ENCODE measurements at places on chromosomes 12 and 14.

DNA sequence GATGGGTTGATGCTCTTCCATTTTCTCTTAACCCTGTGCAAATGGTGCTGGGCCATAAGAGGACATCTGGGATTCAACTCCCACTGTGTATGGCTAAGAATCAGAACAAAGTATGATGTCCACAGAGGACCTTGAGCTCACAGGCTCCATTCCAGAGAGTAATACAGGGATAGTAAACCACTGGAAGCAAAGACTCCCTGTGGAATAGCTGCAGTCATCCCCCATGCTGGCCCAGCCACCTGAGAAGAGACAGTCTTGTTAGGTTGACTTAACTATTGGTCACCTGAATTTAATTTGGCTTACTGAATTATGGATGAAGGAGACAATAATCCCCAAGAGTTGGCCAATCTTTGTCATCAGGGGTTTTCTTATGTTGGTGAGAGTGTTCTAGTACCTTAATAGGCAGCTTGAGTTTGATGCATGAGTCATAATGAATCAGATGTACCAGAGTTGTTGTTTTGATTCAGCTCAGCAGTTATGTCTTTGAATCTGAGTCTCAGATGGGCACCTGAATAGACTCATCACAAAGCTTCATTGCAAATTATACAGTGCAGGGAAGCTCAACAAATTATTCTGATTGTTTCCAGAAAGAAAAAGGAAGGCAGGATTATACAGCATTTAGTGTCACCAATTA, 122.7 kb downstream of the SSPN start:
- DNase-seq, result no peak

- no peak for DNase-seq
Observed at GRCh38 chr14:34926552-34926951, 51.4 kb upstream of the BAZ1A start.

DNA sequence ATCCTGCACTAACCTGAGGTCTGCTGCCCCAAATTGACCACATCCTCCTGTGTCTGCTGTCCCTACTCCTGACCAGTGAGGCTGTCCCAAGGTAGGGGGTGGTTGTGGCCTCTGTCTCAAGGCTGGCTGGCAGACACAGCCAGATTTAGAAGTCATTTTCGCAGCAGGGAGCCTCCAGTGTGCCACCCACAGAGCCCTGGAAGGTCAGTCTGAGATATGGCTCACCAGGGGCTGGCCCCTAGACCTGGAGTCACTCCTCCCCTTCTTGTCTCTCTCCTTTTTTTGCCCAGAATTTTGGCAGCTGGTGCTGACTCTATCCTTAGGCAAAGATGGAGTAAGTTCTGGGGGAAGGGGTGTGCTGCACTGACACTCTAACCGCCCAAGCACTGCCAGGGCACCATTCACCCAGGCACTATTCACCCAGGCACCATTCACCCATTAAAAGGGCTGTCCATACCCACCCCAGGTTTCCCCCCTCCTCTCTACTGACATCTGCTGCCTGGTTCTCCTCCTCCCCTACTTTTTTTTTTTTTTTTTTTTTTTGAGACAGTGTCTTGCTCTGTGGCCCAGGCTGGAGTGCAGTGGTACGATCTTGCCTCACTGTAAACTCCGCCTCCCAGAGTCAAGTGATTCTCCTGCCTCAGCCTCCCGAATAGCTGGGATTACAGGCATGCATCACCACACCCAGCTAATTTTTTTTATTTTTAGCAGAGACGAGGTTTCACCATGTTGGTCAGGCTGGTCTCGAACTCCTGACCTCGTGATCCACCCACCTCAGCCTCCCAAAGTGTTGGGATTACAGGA, 7.7 kb downstream of the DDN start:
- no peak for DNase-seq

DNA sequence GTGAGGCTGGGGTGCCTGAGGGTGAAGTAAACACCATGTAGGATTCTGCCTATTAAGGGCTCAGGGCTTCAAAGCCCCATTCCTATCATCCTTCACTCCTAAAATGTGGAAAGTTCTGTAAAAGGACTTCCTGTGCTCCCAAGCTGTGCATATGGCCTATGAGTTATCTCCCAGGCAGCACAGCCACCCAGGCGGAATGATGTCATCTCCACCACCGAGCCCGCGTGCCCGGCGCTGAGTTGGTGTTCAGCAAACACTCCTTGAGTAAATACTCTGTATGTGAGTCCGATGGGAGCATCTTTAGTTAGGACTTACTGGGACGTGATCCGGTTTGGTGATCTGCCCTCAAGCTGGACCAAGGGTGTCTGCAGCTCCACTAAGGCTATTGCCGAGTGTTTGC, 437.3 kb downstream of the MED13L start:
- no peak for DNase-seq

DNA sequence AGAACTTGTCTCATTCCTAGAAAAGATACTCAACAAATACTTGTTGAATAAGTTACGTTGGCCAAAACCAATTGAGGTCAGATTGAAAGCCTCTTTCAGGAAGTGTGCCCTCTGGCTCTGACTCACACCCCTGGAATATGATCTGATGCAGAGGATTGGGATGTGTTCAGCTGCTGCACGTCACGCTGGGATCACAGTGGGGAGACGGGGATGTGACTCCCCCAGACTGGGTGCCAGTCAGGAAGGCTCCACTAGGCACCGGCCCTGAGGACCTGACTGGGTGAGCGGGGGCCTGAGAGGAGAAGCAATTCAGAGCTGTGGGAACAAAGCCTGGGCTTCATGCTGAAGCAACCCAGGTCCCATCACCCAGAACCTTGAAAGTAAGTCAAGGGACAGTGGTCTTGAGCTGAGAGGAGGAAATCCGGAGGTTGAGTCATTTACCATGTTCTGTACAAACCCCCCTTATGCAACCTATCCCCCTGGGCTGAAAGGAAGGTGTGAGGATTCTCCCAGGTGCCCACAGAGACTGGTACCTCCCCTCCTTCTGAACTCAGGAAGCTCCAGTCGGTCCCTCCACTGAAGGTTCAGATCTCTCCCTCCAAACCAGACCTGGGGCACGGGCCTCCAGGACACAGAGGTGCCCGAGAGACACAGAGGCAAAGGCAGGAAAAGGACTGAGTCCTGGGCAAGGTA, 3.9 kb downstream of the CEBPE start:
- peak; percentile 58 for DNase-seq

- no peak for DNase-seq
Observed at GRCh38 chr12:109448272-109448671, 28.8 kb downstream of the KCTD10 start.
